ENCODE measurements at places on chromosomes 1 and 21.

DNA sequence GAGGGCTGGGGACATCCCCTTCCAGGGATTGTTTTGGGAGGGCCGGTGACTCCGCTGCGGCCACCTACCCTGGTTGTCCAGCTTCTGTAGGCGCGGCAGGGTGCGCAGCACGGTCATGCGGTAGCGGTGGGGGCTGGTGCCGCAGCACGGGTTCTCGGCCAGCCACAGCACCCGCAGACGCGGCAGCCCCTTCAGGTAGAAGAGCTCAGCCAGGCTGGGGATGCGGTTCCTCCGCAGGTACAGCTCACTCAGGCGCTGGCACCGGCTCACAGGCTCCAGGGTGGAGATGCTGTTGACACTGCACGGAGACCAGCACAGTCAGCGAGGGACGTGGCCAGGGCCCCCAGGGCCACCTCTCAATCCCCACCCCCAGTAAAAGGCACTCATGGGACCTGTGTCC, 6.2 kb downstream of the CFAP410 start:
- no peak for DNase-seq

- no peak for DNase-seq
These were observed 20.2 kb downstream of the DESI2 start for GRCh38 chr1:244672946-244673682.

GRCh38 chr21:36297938-36298572, 21.9 kb upstream of the MORC3 start:
- peak; percentile 32 for DNase-seq

- DNase-seq, result no peak
These were observed 125.2 kb upstream of the KIAA0040 start for GRCh38 chr1:175317779-175318178.

DNA sequence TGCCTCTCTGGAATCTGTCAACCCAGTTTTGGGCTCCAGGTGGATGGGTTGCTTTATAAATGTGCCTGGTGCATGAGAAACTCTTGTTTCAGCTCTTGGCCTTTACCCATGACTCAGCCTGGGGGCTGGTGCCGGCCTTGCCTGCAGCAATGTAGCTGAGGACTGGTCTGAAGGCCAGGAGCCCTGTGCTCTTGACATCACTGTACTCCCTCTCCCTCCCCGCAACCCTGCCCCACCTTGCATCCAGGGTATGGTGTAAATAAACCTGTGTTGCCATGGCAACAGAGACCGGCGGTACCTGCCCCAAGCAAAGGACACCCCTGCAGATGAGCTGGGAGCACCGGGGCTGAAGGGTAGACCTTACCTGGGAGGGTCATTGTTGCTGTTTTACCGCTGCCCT, 13.3 kb downstream of the FAM151A start:
- DNase-seq, result no peak

DNA sequence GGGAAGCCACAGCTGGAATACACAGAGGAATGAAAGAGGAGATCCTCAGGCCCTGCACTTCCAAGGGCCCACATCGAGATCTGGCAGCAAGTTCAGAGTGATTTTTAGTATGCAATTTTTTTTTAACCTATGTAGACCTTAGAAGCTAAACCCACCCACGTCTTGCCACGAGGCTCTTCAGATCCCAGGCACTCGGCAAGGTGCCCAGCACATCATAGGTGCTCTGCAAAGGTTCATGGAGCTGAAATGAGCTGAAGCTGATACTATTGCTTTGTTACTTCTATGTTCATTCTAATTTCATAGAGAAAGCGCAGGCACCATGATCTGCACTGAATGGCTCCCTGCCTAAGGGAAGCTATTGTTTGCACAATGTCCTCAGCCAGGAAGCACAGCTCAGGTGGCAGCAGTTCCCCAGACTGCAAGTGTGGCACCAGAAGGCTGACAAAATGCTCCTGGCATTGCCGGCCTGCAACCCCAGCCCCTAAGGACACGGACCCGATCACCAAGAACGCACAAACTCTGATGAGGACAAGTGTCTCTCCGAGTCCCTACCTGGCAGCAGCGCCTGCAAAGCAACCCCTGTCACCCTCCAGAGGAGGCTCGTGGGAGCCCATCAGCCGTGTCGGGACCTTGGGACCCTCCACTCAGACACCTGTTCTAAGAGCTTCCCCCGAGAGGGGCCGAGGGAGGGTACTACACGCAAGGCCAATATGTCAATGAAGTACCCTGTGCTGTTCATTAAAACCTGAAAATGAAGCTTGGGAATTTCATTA, 264.2 kb downstream of the NPHP4 start:
- no peak for DNase-seq

DNA sequence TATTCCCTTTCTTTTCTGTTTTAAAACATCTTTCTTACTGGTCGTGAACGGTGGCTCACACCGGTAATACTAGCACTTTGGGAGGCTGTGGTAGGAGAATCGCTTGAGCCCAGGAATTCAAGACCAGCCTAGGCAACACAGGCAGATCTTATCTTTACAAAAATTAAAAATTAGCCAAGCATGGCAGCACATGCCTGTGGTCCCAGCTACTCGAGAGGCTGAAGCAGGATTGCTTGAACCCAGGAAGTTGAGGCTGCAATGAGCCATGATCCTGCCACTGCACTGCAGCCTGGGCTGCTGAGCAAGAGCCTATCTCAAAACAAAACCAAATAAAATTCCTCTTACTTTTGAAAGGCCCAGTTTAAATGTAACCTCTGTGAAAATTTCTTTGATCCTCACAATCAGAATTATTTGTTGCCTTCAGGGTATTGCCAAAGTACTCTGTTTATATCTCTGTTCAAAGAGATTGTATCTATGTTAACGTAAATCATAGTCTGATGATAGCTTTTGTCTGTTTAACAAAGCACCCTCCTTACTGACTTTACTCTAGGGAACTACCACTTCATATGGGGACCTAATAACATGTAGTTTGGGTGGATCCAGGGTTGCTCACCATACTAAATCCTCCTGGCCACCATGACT, 71.6 kb downstream of the RERE start:
- DNase-seq, result no peak

GRCh38 chr1:47417170-47418044, 1.3 kb downstream of the FOXE3 start:
- no peak for DNase-seq

- no peak for DNase-seq
These were observed 506.6 kb upstream of the PTBP2 start for GRCh38 chr1:96214982-96215381.

DNA sequence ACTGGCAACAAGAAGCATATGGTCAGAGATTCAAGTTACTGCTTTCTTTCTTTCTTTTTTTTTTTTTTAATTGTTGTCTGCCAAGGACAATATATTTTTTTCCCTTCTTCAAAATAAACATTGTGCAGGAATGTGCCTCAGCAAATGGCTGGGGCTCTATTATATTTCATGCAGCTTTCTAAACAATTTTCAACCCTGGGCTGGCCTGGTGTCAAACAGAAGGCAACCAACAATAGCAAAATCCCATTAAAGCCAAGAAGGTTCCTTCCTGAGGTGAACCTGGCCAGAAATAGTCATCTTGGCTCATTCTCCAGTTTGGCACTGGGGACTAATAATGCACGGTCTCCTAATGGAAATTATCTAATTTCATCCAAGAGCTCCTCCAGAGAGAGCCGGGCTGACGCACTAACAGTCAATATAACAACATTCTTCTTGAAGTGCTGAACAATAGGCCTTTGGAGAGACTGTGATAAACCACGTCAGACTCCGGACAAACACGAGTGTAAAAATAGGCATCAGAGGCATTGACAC, 35.7 kb upstream of the HLX start:
- DNase-seq, result no peak

DNA sequence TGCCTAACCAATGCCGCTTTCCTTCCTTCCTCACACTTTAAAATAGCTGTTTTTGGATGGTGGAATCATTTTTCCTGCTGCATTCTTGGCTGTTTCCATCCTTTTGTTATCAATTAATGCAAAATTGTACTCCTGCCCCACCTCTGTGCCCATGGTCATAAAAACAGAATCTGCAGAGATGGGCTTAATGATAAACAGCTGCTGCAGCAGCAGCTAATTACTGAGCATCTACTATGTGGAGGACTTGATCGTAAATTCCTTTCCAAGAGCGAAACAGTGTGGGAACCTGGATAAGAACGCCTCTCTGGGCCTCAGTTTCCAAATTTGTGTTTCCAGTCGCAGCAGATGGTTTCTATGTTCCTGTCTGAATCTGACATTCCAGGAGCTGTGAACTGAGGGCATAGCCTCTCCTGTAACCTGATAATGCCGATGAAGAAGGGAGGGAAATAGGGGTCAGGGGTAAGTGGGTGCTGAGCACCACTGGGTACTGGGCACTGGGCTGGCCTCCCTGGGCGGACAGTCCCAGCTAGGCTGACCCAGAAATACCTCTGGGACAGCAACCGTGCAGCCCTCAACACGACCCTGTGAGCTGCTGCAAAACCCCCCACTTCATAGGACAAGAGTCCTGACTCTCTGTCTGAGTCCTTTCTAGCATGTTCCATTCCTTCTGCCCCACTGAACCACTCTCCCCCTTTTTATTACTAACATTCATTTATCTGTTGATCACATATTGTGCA, 121.7 kb downstream of the DMRTB1 start:
- DNase-seq, result no peak
